ENCODE measurements at places on chromosomes 4 and X.

GRCh38 chrX:71859637-71860036, 51.0 kb upstream of the NHSL2 start:
- DNase-seq, result peak; percentile 9

- no peak for DNase-seq
These were observed 1048.4 kb downstream of the NLGN4X start for GRCh38 chrX:5180135-5180741.

GRCh38 chrX:41779030-41779564, 55.1 kb downstream of the GPR82 start:
- peak; percentile 49 for DNase-seq

DNA sequence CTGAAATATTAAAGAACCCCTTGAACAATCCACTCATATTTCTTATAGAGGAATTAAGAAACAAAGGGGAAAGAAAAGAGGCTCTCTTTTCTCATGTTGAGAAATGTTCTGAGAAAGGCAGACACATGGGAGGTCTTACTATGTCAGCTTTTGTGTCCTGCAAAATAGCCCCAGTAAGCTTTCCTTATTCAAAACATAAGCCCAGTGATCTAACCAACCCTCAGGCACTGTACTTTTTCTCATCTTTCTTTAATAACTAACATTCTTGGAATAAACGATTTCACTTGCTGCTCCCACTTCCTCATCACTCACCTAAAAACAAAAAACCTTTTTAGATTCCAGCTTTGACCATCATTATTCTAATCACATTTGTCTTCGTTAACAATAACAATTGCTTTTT, 115.9 kb downstream of the GLRA3 start:
- no peak for DNase-seq

DNA sequence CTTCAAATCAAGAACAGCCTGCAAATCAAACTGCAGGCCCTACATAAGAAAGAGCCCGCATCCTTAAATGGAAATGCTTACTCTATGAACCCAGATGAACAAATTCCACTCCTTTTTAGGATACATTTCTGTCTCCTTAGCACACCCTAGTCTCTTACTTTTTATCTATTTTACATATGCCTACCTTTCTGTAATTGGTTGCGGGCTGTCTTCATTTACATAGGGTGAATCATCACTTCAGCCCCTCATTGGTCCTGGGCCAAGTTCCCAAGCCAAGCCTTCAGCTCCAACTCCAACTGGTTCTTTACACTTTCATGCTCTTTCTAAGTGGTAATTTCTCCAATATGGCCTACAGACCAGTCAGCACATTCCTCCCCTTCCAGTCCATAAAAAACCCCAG, 219.3 kb downstream of the TRAM1L1 start:
- DNase-seq, result no peak

DNA sequence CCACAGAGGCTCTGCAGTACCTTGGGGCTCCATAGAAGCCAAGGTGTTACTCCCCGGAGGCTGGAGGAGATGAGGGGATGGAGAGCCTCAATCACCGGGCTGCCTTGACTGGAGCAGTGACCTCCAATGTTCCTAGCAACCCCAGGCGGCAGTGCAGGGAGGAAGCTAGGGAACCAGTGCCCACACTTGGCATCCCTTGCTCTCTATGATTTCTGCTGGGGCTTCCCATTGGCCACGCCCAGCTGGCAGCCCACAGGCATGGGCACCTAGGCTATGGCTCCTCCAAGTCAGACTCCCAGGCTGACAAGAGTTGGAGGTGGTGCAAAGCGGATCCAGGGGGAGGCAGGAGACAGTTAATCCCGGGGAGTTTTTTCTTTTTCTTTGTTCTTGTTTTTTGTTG, 229.7 kb downstream of the EVC2 start:
- DNase-seq, result no peak

DNA sequence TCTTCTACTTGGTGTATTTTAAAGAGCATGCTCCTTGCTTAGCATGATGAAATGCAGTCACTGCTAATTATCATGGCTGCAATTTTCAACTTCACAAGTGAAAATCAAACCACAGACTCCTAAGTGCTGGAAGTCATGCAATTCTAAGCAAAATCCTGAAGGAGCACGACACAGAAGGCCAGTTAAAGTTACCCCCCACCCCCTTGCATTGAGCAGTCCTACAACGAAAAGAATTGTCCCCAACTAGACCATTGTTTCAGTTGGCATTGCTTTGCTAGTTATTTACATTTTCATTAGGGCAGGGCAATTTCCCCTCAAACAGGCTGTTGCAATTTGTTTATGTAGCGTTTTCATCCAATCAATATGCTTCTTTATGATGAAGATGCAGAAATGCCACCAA, 321.2 kb downstream of the PCDH7 start:
- DNase-seq, result no peak

DNA sequence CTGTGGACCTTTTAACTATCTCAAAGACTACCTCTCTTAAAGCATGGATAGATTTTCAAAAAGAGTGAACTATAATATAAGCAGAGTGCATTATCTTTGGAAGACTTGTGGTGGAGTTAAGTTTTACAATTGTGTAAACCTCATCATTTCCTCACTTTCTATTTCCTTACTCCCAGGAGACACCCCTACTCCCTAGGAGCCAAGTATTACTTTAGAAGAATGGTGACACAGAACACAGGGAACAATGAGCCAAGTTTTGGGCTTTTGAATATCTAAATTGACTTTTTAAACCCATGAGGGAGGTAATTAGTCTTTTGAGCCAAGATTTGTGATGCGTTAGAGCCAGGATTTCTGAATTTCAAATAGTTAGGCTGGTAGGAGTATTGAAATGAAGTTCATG, 78.9 kb upstream of the UNC5C start:
- no peak for DNase-seq

GRCh38 chr4:93169966-93170365, 658.6 kb upstream of the ATOH1 start:
- DNase-seq, result no peak

- DNase-seq, result no peak
These were observed 154.7 kb upstream of the BOD1L1 start for GRCh38 chr4:13782231-13782630.

- DNase-seq, result no peak
These were observed 183.7 kb downstream of the NR3C2 start for GRCh38 chr4:148258535-148258934.

- DNase-seq, result no peak
These were observed 915 bp downstream of the CPZ start for GRCh38 chr4:8593264-8594096.

- DNase-seq, result no peak
These were observed 66.1 kb upstream of the SLC39A8 start for GRCh38 chr4:102411408-102411807.

DNA sequence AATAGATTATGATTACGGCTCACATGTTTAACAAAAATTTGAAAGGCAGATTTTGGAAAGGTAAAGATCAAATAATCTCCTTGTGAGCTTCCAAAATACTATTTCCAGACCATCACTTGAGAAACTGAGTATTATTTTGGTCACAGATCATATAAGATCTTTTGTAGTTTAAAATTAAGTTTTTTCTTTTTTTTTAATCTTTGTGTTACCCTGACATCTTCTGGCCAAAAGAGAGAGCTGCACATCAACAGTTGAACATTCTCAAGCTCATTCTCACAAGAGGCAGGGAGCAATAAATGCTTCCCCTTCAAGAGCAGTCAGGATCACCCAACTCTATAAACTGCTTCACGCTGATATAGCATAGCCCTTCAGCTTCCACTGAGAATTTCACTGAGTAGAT, 15.9 kb downstream of the TMEM192 start:
- no peak for DNase-seq

DNA sequence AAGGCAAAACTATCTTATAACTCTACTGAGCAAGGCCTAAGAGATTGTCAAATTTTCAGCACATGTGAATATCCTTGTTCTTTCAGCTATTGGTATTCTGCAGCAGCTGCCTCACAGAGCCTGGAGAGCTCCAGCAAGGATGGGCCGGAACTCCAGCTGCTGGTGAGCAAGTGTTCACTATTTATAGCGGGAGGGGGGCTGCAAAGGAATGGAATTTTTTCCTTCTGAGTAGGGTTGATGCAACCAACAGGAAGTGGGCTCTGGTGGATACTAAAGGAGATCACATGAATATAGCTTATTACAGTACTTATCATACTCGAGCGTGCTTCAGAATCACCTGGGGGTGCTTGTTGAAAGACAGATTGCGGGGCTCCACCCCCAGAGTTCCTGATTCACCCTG, 20.2 kb upstream of the SETD7 start:
- DNase-seq, result no peak

- no peak for DNase-seq
These were observed 619.4 kb upstream of the SPANXN1 start for GRCh38 chrX:144627947-144628346.

DNA sequence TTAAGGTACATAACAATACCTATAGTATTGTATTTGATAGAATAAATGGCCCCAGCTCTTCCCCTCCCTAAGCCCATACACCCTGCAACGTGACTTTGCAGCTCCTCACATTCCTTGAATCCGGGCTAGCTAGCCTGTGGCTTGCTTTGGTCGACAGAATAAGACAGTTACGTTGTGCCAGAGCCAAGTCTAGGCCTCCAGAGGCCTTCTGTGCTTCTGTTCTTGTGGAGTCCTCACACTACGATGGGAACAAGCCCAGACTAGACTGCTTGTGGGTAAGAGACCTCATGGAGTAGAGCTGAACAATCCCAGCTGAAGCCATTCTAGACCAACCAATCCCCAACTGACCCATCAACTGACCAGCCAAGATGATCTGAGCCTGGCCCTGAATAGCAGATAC, 102.4 kb upstream of the PLAC1 start:
- no peak for DNase-seq

- DNase-seq, result no peak
These were observed 47.0 kb downstream of the RBPJ start for GRCh38 chr4:26367811-26368210.

DNA sequence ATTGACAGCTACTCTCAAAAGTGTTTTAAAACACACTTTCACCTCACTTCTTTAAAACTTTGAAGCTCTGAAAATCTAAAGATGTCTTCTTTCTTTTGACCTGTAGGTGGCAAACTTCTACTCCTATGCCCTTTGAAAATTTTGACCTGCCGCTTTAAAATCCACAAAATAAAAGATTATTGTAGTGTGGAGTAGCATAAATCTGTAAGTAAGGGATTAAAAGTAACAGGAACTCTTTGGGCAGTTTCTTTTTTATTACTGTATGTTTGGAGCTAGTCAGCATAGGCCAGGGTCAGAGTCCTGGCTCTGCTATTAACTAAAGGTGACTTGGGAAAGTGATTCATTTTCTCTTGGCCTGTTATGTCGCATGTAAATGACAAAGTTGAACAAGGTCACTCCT, 25.5 kb downstream of the BBS12 start:
- DNase-seq, result peak; percentile 54

GRCh38 chr4:40747207-40747835, 2.4 kb upstream of the NSUN7 start:
- DNase-seq, result no peak

GRCh38 chrX:40434947-40435346, 145.8 kb upstream of the ATP6AP2 start:
- no peak for DNase-seq

- no peak for DNase-seq
These were observed 44.2 kb downstream of the CCNI start for GRCh38 chr4:77031544-77031943.

- no peak for DNase-seq
These were observed 24.2 kb upstream of the GRPEL1 start for GRCh38 chr4:7092026-7092425.

DNA sequence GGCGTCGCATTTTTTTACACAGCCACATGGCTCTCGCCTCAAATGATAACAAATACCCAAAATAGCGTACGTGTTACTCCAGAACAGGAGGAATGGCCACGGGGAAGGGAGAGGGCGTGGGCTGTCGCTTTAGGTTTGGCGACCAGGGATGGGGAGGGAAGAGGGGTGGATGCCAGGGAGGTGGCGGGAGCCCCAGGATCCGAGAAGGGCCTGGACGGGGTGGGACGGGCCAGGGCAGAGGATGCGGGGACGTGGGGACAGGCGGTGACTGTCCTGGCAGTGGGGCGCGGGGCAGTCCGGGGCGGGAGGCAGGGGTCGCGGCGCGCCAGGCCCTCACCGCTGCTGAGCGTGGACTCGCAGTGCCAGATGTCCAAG, 631 bp downstream of the TMEM47 start:
- DNase-seq, result no peak

GRCh38 chr4:119299260-119299671, 22.7 kb downstream of the FABP2 start:
- DNase-seq, result peak; percentile 8

- DNase-seq, result no peak
These were observed 117.2 kb upstream of the MED14 start for GRCh38 chrX:40852586-40852985.

DNA sequence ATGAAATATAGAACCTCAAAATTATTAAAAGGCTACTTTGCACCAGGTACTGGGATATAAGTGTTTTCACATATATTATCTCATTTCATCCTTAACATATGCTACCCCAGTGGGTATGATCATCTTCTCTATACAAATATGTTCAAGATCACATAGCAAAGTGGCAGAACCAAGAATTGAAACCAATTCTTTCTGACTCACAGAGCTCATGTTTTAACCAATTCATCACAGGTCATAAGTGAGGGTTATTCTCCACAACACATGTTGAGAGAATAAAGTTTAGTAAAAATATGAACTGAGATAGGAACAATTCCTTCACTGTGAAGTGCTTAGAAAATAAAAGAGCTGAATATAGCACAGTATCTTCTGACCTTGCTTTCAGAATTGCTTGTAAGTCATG, 442.9 kb upstream of the RASGEF1B start:
- DNase-seq, result no peak

DNA sequence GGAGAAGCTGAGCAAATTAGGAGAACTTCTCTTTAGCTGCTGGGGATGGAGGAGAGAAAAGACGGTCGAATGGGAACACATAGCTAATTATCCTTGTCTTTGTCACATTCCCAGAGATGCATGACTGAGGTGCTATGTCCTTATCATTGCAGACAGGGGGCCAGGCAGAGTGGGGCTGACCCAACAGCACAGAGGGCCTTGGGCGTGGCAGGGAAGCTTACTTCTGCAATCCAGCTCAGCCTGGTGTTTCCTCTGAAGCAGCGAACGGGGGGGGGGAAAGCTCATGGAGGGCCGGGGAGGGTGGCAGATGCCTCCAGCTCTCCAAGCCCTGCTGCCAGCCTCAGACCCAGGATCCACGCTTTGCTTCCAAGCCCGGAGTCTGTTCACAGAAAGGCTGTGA, 50.8 kb upstream of the HOPX start:
- no peak for DNase-seq

- DNase-seq, result no peak
These were observed 503.2 kb downstream of the PACRGL start for GRCh38 chr4:21203416-21203815.

GRCh38 chr4:150817804-150818528, 197.1 kb downstream of the LRBA start:
- DNase-seq, result no peak

Data from RCC 7860 (cell line).